Fibroblast of gingiva (primary cell): ENCODE measurements at places on chromosomes 7 and 10.
A peak's percentile ranks its signal among the peaks of the same experiment; 100 is the strongest.

DNA sequence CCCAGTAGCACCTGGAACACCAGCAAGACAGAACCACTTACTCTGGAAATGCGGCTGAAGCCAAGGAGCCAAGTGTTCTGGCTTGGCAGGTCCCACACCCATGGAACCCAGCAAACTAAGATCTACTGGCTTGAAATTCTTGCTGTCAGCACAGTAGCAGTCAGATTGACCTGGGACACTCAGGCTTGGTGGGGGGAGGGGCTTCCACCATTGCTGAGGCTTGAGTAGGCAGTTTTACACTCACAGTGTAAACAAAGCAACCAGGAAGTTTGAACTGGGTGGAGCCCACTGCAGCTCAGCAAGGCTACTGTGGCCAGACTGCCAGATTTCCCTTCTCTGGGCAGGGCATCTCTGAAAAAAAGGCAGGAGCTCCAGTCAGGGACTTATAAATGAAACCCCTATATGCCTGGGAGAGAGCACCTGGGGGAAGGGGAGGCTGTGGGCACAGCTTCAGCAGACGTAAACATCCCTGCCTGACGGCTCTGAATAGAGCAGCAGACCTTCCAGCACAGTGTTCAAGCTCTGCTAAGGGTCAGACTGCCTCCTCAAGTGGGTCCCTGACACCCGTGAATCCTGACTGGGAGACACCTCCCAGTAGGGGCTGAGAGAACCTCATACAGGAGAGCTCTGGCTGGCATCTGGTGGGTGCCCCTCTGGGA is 121.2 kb downstream of the MTERF1 start:
- DNase-seq = no peak

DNA sequence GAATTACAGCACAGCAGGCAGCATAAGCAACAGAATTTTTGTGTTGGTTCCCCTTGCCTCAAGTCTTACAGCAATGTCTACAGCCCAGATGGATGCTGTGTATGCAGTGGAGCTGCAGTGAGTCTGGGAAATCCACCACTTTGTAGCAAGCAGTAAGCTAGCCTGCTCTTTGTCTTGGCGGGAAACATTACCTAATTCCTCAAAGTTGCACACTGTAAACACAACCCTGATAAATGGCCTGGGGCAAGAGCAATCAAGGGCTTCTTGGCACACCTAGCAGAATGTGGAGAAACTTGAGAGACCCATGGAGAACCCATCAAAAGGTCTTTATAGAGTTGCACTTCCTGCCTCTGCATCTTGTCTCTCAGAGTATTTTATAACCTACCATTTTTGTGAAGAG is 102.0 kb upstream of the FOXP2 start:
- DNase-seq = peak; percentile 5

DNA sequence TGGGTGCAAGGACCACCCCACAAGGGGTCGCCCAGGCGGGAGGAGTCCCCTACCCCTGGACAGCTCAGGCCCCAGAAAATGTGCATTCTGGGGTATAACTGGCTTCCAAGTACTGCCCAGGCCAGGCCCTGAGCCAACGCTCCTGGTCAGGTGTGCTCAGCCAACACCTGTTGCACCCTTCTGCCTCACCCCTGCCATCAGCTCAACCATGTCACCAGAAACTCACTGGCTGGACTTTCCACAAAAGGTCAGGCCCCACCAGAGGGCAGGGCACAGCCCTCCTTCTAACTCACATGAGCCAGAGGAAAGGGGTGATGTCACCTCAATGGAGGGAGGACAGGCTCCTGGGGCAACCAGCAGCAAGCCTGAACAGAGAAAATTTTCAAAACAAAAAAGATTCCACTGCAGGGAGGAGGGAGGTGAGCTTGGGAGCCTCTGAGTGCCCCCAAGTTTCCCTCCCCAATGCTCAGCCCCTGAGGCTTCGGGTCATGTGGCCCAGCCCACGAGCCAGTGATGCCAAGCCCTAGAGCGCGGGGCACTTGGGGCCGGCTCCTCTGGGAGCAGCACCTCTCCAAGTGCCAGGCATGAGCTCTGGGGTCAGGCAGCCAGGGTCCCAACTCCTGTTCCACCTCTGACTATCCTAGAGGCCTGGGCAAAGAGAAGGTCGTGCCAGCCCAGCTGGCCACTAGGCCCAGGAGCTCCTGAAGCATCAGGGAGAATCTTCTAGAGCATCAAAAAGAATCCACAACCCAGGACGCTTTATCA is 2.2 kb downstream of the OGDHL start:
- no peak for DNase-seq

- DNase-seq = no peak
Observed at GRCh38 chr7:112423987-112424386, 26.3 kb upstream of the IFRD1 start.

DNA sequence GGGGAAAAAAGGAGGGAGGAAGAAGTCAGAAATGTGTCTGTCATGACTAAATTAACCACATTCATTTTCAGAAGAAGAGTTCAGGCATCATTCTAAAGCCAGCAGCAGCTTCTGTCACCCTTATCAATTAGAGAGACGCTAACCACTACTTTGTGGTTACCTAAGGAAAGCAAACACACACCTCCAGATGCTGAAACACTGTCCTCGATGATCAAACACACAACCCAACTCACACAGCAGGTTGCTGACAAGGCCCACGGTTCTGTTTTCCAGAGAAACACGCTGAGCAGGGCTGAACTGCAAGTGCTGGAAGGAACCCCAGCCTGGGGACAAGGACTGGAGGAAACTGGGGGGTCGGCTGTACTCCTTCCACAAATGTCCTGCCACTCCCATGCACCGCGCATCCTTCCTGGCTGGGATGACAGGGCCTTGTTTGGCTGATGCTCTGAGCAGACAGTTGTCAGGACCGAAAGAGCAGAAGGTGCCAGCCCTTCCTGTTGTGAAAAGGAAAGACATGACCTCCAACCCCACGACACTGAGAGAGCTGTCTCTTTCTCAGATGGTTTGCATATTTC is 36.6 kb downstream of the PRKCQ start:
- no peak for DNase-seq

GRCh38 chr10:75889051-75889450 is 457.6 kb downstream of the LRMDA start:
- DNase-seq = no peak

- DNase-seq = peak; percentile 30
Observed at GRCh38 chr10:112963835-112964234, 13.8 kb downstream of the TCF7L2 start.

GRCh38 chr7:131014906-131015656 is 281.1 kb upstream of the KLF14 start:
- DNase-seq = peak; percentile 60

GRCh38 chr7:151757274-151757673 is 119.6 kb downstream of the PRKAG2 start:
- DNase-seq = peak; percentile 10

DNA sequence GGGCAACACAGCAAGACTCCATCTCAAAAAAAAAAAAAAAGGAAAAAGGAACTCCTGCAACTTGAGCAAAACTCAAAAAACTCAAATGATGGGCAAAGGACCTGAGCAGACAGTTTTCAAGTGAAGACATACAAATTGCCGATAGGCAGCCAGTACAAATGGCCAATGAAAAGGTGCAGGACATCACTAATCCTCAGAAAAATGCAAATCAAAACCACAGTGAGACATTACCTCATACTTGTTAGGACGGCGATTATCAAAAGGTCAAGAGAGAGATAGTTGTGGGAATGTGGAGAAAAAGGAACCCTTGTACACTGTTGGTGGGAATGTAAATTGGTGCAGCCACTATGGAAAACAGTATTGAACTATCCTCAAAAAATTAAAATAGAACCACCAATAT is 16.8 kb downstream of the SVOPL start:
- DNase-seq = no peak

DNA sequence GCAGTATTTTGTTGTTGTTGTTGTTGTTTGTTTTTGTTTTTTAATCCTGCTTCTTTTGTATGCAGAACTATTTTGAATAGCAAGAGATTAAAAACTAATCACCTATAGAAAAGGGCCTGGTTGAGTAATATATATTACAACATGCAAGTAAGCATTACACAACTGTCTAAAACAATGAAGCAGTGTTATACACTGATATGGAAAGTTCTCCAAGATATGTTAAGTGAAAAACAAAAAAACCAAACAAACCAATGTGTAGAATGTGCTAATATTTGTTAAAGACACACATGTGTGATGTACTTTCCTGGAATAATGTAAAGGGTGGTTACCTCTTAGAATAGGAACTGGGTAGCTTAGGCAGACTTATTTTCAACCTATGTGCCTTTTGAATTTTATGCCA is 117.4 kb downstream of the ZNF365 start:
- no peak for DNase-seq

DNA sequence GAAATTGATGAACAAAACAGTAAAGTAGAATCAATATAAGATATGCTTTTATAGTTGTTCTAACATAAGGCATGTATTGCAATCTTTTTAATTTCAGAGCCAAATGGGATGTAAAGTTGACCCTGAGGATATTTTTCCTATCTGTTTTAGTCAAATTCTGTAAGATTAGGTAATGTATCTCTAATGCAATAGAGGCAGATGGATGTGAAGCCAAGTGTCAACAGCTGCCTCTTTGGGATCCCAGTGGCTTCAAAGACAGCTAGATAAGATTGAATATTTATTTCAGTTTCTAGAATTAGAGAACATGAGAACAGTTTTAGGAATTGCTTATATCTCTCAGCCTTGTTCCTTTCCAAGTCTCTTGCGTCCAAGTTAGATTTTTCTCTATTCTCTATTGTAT is 208.3 kb downstream of the DNAJB9 start:
- no peak for DNase-seq

GRCh38 chr10:95339863-95340262 is 49.1 kb upstream of the PDLIM1 start:
- no peak for DNase-seq

- DNase-seq = no peak
Observed at GRCh38 chr7:91351374-91351773, 87.1 kb downstream of the FZD1 start.

DNA sequence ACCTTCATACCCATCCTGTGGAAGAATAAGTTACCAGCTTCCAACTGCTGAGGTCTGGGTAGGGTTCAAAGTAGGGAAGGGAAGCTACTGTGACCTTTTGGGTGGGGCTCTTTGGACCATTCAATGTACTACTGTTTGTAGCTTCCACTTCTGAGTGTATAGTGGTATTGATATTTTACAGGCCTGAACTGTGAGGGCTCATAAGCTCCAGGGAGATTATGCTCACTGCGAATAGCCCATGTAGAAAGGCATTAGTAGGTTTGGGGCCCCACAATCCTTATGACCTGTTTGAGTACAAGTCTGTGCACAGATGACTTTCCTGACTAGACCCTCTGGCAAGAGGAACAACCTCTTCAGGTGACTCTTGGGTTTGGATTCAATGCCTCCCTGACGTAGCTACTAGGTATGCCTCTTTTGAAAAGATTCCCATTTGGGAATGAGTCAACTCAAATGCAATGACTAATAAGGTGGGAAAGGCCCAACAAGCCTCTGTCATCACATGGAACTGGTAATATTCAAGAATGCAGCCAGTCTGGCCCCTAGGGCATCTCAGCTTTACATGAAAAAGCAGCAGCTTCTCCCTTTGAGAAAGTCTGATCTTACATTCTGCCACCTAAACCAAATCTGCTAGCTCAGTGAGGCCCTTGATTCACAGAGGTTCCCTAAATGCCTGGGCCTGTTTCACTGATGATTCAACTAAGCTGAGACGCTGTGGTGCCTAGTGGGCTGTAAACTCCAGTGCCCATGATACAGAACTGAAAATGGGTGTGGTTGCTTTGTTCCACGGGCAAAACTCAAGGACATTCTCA is 79.8 kb downstream of the ABI1 start:
- peak; percentile 79 for DNase-seq

DNA sequence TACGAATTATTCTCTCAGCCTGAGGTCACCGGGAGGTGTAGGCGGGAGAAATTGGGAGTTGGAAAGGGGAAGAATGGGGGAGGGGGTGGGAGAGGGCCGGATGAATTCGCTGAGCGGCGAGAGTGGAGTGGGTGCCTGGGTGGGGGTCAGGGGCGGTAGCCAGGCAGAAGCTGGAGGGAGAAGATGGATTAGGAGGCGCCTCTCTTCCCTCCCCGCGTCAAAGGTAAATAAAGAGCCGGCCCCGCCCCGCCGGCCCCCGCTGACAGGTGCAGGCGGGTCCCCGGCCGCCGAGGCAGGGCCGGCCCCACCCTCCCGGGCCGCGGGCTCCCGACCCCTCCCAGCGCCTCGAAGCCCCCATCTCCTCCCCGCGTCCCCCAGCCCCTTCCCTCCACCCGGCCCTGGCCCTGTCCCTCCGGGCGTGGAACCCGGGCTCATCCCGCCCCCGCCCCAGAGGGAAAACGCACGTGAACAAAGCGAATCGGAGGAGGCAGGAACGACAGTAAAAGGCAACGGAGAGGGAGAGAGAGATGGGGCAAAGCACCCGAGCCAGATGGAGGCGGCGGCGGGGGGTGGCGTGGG is 872 bp downstream of the FAM131B start:
- no peak for DNase-seq

GRCh38 chr10:7480742-7481367 is 70.0 kb upstream of the SFMBT2 start:
- DNase-seq = no peak

GRCh38 chr7:68440866-68441265 is 1157.4 kb upstream of the AUTS2 start:
- DNase-seq = no peak

DNA sequence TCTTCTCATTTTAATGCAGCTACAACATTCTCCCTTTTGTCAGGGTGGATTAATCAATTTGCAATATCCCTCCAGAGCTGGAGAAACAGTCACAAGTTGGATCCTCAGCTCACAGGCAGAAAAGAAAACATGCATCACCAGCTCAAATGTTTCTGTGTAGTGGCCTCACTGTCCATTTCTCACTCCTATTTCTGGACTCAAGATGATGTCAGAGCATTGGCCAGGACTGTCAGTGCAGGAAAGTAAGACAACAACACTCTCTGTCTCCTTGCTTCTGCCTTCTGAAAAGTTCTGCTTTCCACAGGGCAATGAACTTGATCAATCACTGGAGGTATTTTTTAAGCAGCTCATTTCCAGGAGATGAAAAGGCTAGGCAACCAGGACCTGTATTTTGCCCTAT is 8.2 kb upstream of the SVIL start:
- peak; percentile 73 for DNase-seq
